CD4-positive, alpha-beta T cell treated with Interleukin-6 at 100 ng/mL for 8 hours (primary cell): ENCODE measurements at places on chromosomes 12 and 14.

- no peak for DNase-seq
These were observed 115.1 kb upstream of the MDGA2 start for GRCh38 chr14:47790477-47790876.

GRCh38 chr14:104209985-104210816, 71.8 kb downstream of the KIF26A start:
- DNase-seq, result no peak

DNA sequence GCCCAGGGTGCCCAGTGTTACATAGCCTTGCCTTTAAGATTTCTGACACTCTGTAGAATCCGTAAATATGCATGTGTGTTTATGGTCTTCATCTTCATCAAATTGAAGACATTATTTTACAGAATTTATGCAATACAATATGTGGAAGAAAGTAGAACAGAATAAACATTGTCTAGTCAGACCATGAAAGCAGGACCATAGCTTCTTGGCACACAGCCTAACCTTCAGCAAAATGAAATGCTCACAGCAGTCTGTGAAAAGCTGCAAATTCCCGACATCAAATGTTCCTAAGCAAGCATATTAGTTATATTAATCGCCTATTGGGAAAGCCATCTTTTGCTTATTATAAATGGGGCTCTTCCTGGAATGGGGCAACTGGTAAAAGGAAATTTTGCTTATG, 111.3 kb upstream of the GARIN2 start:
- no peak for DNase-seq

DNA sequence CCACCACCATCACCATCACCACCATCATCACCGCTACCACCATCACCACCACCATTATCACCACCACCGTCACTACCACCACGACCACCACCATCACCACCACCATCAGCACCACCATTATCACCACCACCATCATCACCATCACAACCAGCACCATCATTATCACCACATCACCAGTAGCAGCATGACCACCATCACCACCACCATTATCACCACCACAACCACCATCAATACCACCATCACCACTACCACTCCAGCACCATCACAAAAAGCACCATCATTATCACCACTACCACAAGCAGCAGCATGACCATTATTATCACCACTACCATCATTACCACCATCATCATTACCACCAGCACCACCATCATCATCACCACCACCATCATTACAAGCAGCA, 62.1 kb downstream of the MVK start:
- no peak for DNase-seq

DNA sequence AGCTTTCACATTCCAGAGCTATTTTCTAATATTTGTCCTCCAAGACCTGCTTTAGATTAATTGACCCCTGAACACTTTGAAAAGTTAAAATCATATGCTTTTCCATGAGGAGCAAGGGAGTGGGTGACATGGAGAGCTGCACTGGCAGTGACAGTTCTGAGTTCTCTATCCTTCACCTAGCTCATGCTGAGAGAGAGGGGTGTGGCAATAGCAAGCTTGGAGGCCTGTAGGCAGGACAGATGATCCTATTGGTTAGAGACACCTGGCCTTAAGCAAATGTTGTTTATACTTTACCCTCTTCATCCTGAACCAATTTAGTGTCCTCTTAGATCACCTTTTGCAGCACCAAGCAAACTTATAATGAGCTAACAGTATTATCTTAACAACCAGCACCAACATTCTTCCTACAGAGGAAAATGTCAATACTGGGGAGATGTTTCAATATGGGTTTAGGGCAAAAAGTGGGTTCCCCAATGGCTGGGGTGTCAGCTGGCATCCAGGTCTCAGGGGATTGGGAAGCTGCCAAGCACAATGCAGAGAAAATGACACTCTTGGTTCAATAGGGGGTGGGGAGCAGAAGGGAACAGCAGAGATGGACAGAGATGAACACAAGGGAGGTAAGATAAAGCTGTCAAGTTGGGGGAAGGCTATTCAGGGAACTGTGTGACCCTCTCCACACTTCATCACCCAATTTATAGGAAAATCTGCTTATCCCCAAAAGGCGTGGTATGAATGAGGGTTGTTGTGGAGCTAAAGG, 37.0 kb upstream of the PPM1H start:
- no peak for DNase-seq

GRCh38 chr12:47984331-47984801, 19.9 kb downstream of the COL2A1 start:
- no peak for DNase-seq

DNA sequence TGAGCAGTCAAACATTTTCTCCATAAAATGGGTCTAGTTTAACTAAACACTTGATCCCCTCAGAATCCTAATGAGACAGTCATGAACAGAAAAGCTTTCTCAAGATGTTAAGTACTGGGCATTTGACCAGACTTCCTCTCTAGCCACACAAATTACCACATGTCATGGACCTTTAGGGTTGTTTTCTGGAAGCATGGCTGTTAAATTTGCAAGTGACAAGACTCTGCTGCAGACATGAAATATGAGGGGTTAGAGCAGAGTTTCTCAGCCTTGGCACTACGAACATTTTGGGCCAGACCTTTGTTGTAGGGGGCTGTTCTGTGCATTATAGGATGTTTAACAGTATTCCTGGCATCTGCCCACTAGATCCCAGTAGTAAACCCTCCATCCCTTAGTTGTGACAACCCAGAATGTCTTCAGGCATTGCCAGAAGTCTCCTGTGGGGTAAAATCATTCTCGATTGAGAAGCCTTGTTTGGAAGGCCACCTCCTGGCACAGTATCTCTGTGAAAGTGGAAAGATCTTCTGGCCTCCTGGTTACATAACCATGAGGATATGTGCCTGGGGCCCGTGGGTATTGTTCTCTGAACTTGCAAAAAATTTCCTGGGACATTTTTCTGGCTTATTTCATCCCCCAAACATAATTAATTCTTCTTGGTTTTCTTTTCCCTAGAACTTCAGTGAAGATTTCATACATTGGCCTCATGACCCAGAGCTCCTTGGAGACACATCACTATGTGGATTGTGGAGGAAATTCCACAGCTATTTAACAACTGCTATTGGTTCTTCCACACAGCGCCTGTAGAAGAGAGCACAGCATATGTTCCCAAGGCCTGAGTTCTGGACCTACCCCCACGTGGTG, 4.3 kb downstream of the TMEM106C start:
- DNase-seq, result no peak

DNA sequence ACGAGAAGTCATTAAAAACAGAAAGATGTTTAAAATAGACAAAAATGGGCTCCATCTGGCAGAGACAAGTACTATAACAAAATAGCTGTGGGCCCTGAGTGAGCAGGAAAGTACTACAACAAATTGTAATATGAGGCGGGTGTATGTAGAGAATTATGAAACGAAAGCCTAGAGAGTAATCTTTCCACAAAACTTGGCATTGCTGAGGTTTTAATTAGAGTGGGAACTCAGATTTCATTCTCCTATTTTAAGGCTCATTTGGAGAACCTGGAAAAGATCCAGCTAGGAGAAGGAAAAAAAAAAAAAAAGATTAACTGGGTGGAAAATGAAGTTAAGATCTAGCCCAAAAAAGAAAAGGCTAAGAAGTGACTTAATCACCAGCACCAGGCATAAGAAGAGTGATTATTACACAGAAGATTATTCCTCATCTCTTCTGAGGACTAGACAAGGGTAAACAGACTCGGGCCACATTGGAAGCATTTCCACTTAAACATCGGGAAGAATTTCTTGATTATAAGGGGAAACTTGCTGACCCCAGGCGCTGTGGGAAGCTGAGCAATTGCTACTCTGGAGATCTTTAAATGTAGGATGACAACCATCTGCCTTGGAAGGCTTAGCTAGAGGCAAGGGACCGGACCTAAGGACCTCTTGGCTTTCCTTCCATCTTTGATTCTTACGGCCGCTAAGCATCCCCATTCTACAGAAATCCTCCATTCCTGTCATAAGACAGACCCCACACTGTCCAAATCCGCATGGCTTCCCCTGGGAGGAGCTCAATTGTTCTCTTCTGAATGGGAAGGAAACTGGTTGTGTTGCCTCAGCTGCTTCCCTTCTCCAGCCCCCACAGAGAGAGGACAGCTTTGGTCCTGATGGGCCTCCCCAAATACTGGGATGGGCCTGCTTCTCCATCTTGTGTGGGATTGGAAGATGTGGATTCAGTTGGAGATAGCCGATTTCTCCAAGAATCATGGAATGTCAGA, 40.6 kb downstream of the IGF1 start:
- DNase-seq, result no peak
